ENCODE measurements at places on chromosomes 1 and 21. TPM values are rescaled to one million over a fixed set of nuclear protein-coding genes. Genes with fewer than 3 reads are reported as not detected.

GRCh38 chr1:112628516-112628915 is 8.9 kb downstream of the CAPZA1 start:
- H3K36me3 ChIP-seq, result peaks cover 8% of the 10 kb centered on the region
- no peak overlapping the region for H3K27ac ChIP-seq
- H3K27me3 ChIP-seq, result no peaks in the 10 kb centered on the region
- H3K4me1 ChIP-seq, result no peaks in the 10 kb centered on the region
- H3K4me3 ChIP-seq, result no peak overlapping the region

DNA sequence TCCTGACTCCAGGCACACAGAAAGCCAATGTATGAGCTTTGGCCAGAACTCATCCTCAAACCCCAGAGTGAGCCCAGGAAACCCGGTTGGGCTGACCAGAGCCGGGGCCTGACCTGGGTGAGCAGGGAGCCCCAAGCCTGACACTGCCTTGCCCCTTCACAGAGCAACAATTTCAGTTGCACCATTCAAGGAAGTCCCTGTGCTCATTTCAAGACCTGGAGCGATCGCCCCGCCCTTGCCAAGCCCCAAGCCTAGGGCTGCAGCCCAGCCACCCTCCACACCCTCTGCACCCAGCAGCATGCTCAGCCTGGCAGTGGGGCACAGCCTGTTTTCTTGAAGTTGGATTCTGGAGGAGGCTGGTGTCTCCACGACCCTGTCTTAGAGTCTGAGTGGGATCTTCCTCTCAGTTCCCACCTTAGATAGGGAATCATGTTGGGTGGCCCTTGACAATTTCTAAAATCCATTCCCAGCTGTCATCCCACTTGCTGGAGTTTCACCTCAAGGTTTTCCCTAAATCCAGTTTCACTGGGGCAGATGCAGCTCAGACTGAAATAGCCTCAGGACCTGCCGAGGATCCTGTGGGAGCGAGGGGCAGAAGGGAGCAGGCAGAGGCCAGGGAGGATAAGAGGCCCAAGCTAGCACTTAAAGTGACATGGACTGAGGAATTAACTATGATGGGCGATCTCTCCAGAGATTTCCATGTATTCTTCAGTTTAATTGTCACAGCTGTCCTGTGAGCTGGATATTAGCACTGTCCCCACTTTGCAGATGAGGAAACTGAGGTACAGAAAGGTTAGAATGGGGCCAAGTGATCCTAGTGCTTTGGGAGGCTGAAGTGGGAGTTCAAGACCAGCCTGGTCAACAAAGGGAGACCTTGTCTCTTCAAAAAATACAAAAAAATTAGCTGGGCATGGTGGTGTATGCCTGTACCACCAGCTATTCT is 2.5 kb downstream of the NBL1 start:
- no peaks in the 10 kb centered on the region for H3K36me3 ChIP-seq
- peak overlapping the region; percentile 69 for H3K4me3 ChIP-seq
- peaks cover 9% of the 10 kb centered on the region for H3K4me1 ChIP-seq
- no peaks in the 10 kb centered on the region for H3K27me3 ChIP-seq

DNA sequence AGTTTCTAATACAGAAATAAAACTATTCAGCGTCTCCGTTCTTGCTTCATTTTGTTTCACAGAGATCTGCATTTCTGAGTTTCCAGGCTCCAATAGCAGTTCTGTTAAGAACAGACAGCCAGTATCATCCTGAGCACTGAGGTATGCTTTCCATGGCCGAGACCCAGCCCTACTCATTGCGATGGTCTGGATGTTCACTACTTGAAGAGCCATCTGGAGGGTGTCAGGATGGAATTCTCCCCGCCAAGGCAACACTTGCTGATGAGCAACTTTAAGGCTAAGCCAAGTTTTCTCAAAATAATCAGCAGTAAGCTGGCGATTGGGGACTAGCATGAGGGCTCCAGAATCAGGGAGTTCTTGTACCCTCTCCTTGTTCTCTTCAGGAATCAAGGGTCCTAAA is 7.7 kb upstream of the BCL2L15 start:
- DNase-seq, result no peak
- H3K4me3 ChIP-seq, result no peak overlapping the region
- H3K4me1 ChIP-seq, result no peaks in the 10 kb centered on the region
- H3K36me3 ChIP-seq, result peaks cover 45% of the 10 kb centered on the region
- no peaks in the 10 kb centered on the region for H3K27me3 ChIP-seq
- H3K27ac ChIP-seq, result no peak overlapping the region

DNA sequence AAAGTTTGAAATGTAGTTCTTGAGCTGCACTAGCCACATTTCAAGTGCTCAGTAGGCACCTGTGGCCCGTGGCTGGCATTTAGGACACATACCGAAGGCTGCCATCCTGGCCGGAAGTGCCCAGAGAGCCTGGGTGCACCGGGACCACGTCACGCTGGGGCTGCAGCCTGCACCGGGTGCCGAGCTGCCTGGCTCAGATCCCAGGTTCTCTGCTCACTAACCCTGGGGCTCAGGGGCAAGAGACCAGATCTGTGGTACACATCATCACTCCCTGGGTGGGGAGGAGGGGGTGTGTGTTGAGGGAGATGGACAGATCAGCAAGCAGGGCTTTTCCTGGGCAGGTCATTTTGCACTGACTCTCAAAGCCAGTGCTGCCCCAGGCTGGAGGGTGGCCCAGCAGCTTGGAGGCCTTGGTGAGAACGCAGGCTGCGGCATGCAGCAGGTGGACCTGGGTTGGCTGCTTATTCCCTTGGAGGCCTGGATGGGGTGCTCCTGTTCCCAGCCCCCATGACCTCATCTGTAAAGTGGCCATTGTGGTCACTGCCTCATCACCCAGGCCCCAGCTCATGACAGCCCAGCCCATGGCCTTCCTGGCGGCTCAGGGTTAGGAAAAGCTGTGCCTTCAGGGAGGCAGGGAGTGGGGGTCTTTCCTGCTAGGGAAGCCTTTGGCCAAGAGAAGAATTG is 23.6 kb downstream of the TMEM201 start:
- H3K27me3 ChIP-seq, result no peaks in the 10 kb centered on the region
- DNase-seq, result no peak
- H3K4me3 ChIP-seq, result no peak overlapping the region
- no peaks in the 10 kb centered on the region for H3K4me1 ChIP-seq
- H3K36me3 ChIP-seq, result no peaks in the 10 kb centered on the region
- no peak overlapping the region for H3K27ac ChIP-seq

GRCh38 chr1:98813738-98814309 is 152.3 kb downstream of the SNX7 start:
- no peaks in the 10 kb centered on the region for H3K36me3 ChIP-seq
- no peaks in the 10 kb centered on the region for H3K4me1 ChIP-seq
- H3K4me3 ChIP-seq, result no peak overlapping the region
- DNase-seq, result no peak
- no peaks in the 10 kb centered on the region for H3K27me3 ChIP-seq
- H3K27ac ChIP-seq, result no peak overlapping the region

GRCh38 chr1:84780000-84780716 is 89.9 kb upstream of the SSX2IP start:
- no peak overlapping the region for H3K27ac ChIP-seq
- no peaks in the 10 kb centered on the region for H3K36me3 ChIP-seq
- no peaks in the 10 kb centered on the region for H3K4me1 ChIP-seq
- H3K4me3 ChIP-seq, result no peak overlapping the region
- no peaks in the 10 kb centered on the region for H3K27me3 ChIP-seq
- no peak for DNase-seq

DNA sequence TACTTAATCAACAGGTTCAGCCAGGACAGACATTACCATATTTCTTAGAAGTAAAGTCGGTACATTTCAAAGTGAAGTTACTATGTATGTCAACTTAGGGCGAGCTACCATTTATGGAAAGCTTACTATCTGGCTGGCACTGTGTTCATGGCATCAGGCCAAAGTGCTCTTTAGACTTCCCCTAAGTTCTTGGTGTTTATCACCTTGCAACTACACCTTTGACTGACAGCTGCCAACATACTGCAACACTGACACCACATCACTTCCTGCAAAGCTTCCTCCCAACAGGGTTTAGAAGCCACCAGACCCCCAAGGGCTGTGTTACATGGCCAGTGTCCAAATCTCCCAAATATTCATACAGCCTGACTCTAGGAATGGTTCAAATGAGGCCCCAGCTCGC is 61.0 kb downstream of the TIAM1 start:
- H3K27me3 ChIP-seq, result no peaks in the 10 kb centered on the region
- H3K27ac ChIP-seq, result no peak overlapping the region
- H3K4me1 ChIP-seq, result no peaks in the 10 kb centered on the region
- DNase-seq, result no peak

OXCT2 gene
- total RNA-seq, result 6.3 TPM

FNBP1L gene
- total RNA-seq, result 38.8 TPM

SLC45A1 gene
- 0.85 TPM for total RNA-seq

HES4 gene
- total RNA-seq, result 12.4 TPM

TRAF3IP3 gene
- total RNA-seq, result 13.4 TPM

Measured in Peyer's patch (tissue), 4 donors.